ENCODE measurements at places on chromosomes 1 and 21.

DNA sequence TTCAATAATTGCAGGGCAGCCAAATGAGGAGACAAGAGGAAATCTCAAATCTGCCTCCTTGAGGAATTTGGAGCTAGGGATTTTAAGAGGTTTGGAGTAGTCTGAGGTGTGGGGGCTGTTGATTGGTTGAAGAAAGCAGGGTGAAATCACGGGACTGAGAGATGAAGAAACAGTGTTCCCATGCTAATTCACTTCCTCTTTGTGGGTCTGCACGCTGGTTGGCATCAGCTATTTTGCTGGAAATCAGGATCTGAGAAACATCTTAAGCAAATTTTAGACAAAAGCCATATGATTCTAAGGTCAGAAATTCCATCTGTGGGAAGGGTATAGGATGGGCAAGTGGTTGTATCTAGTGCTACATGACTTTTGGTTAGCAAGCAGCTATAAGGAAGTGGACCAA, 107.1 kb upstream of the PAXBP1 start:
- DNase-seq: no peak

GRCh38 chr1:161549652-161550051, at the start of gene FCGR3A:
TSS of gene FCGR3A (minus strand) at chr1:161549818. CDS start at chr1:161549736, 82 bp downstream.
- no peak for DNase-seq

GRCh38 chr1:100950337-100950736, 54.4 kb downstream of the SLC30A7 start:
- no peak for DNase-seq

DNA sequence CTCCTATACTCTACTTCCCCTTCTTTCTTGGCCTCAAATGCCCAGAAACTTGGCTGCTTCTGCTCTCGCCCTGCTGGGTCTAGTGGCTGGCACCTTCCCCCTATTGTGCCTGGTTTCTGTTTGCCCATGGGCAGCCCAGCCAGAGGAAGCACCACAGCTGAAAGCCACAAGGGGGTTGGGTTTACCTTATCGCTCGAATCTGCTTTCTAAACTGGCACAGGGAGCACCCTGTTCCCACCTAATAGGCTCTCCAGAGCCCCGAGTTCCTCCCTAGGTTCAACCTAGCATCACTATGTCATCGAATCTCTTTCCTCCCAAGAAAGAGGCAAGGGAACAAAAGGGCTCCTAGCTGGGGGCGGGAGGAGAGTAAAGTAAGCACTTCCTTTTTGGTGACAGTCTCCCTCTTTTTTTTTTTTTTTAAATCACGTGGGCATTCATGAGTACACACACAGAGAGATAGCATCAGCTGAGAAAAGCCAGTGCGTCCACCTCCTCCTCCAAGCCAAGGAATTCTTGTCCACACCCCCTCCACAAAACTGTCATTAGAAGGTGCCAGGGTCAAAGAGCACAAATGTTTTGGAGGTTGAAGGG, 72.8 kb downstream of the PLEKHA6 start:
- no peak for DNase-seq

GRCh38 chr1:226670073-226670472, 69.0 kb downstream of the ITPKB start:
- no peak for DNase-seq

- DNase-seq: no peak
These were observed 26.1 kb downstream of the IRF2BP2 start for GRCh38 chr1:234583755-234584419.

DNA sequence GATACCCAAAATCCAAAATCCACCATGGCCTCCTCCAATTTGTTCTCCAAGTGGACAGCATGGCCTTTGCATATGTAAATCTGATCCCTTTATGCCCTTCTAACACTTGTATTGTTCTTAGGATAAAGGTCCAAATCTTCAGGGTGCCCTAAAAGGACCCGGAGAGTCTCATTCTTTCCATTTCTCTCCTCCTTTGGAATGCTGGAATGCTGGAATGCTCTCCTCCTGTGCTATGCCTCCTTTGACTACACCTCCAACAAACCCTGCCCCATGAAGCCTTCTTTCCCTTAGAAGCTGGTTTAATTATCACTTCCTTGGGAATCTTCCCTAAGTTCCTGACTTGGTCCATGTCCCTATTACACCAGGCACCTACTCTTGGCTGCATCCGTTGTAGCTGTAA, 484.8 kb upstream of the RUNX1 start:
- DNase-seq: no peak

DNA sequence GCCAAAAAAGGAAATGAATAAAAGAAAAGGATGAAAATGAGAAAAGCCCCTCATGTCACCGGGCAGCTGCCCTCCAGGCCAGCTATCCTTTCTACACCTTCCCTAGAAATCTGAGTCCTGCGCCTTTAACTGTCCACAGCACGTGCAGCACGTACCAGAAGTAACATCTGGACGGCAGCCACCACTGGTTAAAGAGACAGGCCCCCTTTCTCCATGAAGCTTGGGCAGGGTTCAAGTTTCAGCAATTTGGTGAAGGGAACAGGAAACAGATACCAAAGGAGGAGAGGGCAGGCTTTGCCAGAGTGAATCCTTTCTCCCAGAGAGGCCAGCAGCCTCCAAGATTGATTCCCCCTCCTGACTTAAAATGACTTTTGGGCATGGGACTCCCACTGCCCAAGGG, 3.6 kb upstream of the KIAA2013 start:
- peak; percentile 52 for DNase-seq

Data from GM12865 (cell line).